ENCODE measurements at places on chromosomes 3 and 15.

- DNase-seq = no peak
Measured at GRCh38 chr3:146100825-146101444, 60.0 kb downstream of the PLOD2 start.

DNA sequence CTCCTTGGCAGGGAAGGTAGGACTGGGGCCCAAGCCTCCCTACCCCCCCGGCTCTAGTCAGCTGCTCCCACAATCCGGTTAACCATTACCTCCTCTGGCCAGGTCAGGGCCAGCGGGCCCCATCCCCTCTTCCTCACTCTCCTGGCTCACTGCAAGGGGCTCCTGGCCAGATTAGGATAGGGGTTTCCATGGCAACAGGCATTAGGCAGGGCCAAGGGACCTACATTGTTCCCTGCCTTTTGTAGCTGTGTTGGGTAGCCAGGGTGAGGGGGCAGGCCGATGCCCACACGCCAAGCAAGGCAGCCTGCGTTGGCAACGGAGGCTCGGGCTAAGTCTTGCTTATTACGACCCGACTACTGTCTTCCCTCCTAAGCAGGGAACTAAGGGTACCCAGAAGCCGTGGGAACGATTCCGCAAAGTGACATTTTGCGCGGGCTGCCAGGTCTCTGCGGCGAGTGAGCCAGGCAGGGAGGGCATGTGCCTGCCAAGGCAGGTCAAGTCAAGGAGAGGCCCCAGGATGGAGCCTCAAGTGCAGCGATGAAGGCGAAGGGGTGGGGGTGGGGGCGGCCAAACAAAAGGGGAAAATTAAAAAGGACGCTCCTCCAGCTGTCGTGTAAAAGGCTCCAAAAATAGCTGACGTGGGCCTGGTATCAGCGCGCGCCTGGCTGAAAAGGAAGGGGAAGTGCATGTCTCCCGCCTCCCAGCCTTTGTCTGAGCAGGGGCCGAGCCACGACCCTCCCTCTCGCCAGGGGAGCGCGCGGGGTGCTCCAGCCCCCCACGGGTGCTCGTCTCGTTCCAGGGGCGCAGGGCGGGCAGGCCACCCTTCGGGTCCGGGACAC is 919 bp downstream of the IDH2 start:
- peak; percentile 64 for DNase-seq

- DNase-seq = no peak
Measured at GRCh38 chr3:70740872-70741271, 428.4 kb upstream of the MDFIC2 start.

DNA sequence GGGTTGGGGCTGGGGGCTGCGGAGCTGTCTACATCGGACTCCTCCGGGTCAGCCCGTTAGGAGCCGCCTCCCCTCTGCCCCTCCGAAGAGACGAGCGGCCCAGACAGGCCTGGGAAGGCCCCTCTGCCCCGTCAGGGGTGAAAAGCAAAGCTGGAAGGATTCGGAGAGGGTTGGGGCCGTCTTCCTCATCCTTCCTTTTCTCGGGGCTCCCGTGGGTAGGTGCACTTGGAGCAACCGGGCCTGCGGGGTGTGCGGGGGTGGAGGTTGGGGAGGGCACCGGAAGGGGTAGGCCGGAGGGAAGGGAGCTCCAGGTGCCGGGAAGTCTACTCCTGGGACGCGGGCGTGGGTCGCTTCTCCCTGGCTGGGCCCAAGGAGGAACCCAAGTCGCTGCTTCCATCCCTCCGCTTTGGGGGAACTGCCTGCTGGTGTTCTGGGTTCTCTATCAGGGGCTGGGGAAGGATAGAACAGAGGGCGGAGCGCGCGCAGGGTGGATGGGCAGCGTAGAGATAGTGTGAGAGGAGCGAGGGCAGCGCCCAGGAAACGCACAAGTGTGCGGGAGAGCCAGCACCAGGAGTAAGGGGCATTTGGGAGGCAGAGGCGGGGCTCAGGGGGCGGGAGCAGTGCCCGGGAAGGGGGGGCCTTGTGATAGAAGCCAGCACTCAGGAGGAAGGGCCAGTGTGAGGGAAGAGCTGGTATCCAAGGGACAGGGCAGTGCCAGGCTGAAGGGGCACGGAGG is 590 bp downstream of the POLR2H start:
- no peak for DNase-seq

- peak; percentile 65 for DNase-seq
Measured at GRCh38 chr15:78308422-78309032, 9.1 kb upstream of the SKIC8 start.

- no peak for DNase-seq
Measured at GRCh38 chr15:101489237-101489598, 289 bp downstream of the PCSK6 start.

DNA sequence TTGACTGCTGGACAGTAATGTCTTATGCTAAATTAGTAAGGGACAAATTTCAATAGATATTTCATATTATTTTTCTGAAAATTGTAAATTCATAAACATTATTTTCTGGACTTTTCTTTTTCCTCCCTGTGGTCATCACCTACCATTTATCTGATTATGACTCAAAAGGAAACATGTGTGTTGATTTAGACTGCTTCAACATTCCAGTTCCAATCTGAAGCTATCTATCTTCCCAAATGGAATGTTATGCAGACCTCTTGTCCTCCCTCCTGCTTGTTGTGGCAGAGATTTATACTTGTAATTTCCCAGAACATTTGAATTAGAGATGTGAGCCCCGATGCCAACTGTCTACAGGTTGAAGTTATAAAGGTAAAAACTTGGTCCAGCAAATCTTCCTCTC is 803.4 kb downstream of the TUSC7 start:
- DNase-seq = no peak

GRCh38 chr3:111215481-111215880 is 143.9 kb downstream of the NECTIN3 start:
- no peak for DNase-seq

DNA sequence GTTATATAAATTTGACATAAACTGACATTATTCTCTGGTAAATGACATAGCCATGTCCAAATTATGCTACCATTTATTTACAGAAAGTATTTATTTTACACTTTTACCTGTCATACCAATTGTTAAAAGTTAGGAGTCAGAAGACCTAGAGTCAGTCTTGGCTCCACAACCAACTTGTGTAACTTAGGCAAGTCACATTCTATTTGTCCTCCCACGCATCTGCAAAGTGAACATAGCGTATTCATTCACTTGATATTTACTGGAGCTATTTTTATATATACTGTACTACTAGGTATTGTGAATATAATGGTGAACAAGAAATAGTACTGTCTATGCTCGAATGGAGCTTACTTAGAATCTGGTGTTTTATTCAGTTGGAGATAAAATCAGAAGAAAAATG is 78.7 kb downstream of the ZNF280D start:
- no peak for DNase-seq

DNA sequence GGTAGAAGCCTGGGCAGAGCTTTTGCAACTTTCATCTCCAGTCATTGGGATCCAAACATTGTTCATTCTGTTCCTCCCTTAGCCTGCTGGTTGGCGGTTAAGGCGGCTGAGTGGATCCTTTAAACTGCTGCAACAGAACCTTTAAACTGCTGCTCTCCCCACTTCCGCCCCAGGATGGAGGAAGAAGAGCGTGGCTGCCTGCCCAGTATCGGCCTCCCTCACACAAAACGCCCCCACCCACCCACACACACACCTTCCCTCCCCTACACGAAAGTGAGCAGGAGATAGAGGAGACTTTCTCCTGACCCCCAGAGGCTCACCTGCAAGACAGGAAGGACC is 460 bp upstream of the ZMAT3 start:
- no peak for DNase-seq

- no peak for DNase-seq
Measured at GRCh38 chr3:166499636-166500035, 662.4 kb upstream of the BCHE start.

GRCh38 chr15:97627634-97628033 is 332.9 kb upstream of the ARRDC4 start:
- DNase-seq = no peak

- no peak for DNase-seq
Measured at GRCh38 chr3:192022412-192022811, 561.4 kb downstream of the PYDC2 start.

DNA sequence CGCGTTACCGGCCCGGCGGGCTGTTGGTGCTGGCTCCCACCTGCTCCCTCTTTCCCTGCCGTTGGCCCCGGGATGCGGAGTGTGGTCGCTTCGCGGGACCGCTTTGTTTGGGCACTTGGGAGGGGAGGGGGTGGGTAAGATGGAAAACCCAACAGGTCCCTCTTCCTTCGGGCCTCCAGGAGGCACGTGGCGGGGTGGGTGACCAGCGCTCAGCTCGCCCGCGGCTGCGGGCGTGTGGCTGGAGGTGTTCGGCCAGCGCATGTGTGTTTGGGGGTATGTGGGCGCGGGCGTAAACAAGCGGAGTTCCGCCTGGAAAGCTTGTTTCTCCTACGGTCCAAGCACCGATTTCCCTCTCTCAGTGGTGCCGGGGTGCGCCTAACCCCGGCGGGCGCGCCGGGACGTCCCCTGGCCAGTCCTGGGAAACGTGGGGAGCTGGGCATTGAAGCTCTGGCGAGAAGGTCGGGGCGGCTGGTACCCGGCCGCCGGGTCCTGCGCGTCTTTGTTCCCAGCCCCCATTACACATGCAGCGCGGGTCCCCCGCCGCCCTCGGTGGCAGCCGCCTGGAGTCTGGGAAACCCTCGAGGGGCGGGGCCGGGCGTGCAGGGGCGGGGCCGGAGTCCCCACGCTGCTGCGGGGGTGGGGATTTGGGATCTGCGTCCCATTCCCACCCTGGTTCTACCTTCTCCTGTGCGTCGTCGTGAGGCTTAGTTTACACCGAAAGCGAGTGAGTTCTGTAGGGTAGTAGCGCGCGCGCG is 1.4 kb downstream of the ACVR2B start:
- DNase-seq = peak; percentile 78

DNA sequence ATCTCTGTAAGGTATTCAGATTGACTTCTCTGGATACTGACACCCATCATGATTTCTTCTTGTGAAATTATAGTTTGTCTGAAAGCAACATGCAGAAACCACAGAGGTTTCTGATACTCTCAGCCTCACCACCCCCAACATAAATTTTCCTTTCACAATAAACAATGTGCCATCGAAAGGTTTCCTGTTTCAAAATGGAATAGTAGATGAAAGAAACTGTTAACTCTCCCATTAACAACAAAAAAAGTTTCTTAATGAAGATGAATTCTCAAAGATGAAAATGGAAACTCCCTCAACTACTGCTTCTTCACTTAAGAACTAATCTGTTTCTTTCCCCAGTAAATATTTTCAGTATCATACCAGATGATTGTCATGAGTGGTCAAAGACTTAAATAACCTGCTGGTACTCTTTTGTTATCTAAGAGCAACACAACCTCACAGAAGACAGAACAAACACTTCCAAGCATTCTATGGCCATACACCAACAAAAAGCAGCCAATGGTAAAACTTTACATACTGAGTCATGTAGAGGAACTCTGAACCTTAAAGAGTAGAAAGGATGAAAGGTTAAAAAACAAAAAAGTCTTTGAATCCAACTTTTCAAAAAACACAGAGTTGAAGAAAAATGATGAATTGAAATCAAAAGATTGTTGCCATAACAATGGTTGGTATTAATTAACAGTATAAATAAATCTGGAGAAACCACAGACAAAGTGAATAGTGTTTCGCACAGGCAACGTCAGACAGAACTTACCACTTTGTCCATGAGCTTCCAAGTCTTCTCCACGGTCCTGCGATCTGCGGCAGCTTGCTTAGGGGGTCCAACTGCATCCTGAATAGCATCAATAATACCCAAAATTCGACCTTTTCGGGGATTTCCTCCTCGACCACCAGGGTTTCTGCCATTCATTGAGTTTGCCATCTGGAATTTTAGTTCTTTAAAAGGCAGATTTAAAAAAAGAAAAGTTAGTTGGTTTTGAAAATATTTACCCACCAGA is 1.9 kb downstream of the CBLB start:
- no peak for DNase-seq

GRCh38 chr3:136277115-136277514 is 27.0 kb downstream of the PCCB start:
- DNase-seq = no peak

DNA sequence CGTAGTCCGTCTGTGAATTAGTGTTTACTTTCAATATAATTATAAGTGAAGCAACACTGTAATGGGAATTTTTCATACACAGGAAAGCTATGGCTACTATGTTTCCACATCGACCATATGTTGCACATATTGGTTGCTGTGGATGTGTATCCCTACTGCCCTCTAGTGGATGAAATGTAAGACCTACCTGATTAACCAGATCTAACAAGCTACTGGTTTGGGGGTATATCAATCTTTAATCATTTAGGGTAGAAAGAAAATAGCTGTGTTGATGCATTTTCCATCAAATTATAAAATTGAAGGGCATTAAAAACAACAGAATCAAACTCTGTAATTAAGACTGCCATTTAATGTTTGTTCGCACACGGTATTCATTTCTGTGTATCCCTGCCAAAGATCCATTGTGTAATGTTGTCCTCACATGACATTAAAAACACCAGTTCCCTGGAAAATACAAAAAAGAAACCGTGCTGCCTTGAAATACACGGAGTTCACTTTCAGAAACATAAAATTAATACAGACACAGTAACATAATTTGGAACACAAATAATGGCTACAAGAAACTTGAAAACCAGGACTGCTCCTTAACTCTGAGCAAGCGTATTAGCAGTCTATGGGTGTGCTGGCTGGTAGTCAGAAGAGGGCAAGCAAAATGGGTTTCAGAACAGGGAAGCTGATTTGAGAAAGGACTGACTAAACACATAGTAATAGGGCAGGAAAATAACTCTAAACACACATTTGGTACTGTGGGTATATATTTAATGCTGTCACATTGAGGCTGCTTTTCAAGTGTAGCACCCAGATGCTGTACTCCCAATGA is 125.1 kb downstream of the TIGIT start:
- no peak for DNase-seq

DNA sequence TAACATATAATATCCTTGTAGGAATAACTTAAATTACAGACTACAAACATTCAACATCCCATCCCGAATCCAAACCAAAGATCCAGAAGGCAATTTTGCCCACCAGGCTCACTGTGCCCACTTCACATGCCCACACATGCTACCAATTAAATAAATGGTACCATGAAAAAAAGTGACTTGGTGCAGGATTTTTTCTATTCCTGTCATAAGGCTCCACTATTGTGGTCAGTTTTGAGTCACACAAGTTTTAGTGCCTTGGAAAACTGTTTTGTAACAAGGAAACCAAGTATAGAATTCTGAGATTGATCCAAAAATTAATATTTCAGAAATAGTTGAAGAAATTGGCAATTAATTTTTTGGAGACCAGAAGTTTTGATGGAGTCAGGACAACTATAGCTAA is 470.1 kb upstream of the THBS1 start:
- DNase-seq = no peak

All from ureter (tissue), 1 donor.